ENCODE measurements at places on chromosomes 12 and 14.

GRCh38 chr12:55729819-55730818, 1.3 kb upstream of the CD63 start:
- peak; percentile 55 for DNase-seq

- no peak for DNase-seq
These were observed 42.5 kb downstream of the CCDC88C start for GRCh38 chr14:91374879-91375702.

- DNase-seq = peak; percentile 12
These were observed 851.8 kb downstream of the TMEM121 start for GRCh38 chr14:106378191-106378590.

- DNase-seq = no peak
These were observed 21.1 kb upstream of the MED13L start for GRCh38 chr12:116298578-116298977.

DNA sequence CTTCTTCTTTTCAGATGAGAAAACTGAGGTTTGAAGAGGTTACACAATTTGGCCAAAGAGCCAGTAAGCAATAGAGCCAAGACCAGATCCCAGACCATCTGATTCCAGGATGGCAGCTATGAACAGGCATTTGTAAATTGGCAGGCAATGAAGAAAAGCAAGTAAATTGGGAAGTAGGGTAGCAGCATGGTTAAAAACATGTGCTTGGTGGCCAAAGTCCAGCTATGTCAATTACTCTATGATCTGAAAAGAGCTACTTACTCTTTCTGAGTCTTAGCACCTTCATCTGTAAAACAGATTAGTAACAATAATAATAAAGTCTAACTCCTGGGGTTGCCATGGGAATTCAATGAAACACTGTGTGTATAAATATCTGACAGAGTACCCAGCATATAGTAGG, 60.2 kb upstream of the MDM1 start:
- no peak for DNase-seq

GRCh38 chr12:45695035-45695434, 34.5 kb upstream of the ARID2 start:
- DNase-seq = no peak

DNA sequence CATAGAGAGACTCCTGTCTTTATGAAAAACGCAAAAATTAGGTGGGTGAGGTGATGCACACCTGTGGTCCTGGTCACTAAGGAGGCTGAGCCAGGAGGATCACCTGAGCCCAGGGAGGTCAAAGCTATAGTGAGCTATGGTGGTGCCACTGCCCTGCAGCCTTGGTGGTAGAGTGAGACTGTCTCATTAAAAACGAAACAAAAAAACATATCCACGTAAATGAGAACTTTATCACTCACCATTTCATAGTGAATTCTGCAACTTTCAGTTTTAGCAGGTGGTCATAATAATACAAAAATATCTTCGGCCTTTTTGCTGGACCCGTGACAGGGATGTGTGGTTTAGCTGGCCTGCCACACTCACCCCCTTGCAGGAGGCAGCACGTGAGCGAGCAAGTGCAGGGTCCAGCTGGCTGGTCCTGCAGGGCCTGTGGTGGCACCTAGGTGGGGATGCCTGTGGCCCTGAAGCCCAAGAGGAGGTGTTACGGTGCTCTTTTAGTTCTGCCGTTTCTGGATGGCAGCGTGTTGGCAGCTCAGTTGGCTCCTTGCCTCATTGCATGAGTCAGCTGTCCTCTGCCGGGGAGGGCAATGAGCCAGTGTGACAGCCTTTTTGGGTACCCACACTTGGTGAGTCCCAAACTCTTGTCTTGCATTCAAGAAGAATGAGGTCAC, 1330.7 kb upstream of the TMEM132C start:
- DNase-seq = peak; percentile 3

Measured in suppressor macrophage treated with lipopolysaccharide for 4 hours (primary cell).